ENCODE measurements at places on chromosomes 3 and 15.
A peak's percentile ranks its signal among the peaks of the same experiment; 100 is the strongest.

- H3K27me3 ChIP-seq: no peaks in the 10 kb centered on the region
- H3K27ac ChIP-seq: no peak overlapping the region
- H3K4me1 ChIP-seq: no peaks in the 10 kb centered on the region
- no peak for DNase-seq
These were observed 57.6 kb downstream of the CLDN11 start for GRCh38 chr3:170476291-170476690.

DNA sequence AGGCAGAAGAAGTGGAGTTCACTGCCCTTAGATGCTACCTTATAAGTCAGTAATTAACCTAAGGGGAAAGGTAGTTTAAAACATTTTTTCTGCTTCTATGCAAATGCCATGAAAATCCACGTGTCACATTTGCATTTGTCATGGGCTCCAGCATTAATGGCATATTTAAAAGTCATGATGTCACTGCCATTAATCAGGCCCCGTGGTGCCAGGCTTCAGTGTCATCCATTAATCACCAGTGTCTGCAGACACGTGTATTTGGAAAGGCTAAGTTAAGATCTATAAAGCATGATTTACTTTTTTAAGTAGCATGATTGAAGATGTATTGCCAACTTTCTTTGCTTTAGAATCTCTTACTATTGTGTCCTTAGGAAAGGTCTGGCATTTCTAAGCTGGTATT, 857.8 kb downstream of the TUSC7 start:
- no peak overlapping the region for H3K27ac ChIP-seq
- DNase-seq: no peak
- H3K4me1 ChIP-seq: no peaks in the 10 kb centered on the region

GRCh38 chr3:184568924-184569829, 7.6 kb downstream of the EPHB3 start:
- peak; percentile 93 for DNase-seq
- H3K27ac ChIP-seq: peak overlapping the region; percentile 93
- peaks cover 65% of the 10 kb centered on the region for H3K4me1 ChIP-seq
- H3K27me3 ChIP-seq: no peaks in the 10 kb centered on the region
- H3K36me3 ChIP-seq: peaks cover 15% of the 10 kb centered on the region

- H3K27me3 ChIP-seq: peaks cover 7% of the 10 kb centered on the region
- H3K27ac ChIP-seq: no peak overlapping the region
- DNase-seq: no peak
- H3K4me3 ChIP-seq: no peak overlapping the region
These were observed 30.9 kb downstream of the NRG4 start for GRCh38 chr15:75981149-75981815.

GRCh38 chr15:77168141-77168540, 97.2 kb upstream of the TSPAN3 start:
- no peak overlapping the region for H3K4me3 ChIP-seq
- H3K27me3 ChIP-seq: no peaks in the 10 kb centered on the region
- no peak for DNase-seq

- no peak overlapping the region for H3K4me3 ChIP-seq
- no peaks in the 10 kb centered on the region for H3K36me3 ChIP-seq
- no peaks in the 10 kb centered on the region for H3K27me3 ChIP-seq
- H3K4me1 ChIP-seq: peaks cover 8% of the 10 kb centered on the region
These were observed 286.6 kb downstream of the ZBTB20 start for GRCh38 chr3:114860531-114860930.

DNA sequence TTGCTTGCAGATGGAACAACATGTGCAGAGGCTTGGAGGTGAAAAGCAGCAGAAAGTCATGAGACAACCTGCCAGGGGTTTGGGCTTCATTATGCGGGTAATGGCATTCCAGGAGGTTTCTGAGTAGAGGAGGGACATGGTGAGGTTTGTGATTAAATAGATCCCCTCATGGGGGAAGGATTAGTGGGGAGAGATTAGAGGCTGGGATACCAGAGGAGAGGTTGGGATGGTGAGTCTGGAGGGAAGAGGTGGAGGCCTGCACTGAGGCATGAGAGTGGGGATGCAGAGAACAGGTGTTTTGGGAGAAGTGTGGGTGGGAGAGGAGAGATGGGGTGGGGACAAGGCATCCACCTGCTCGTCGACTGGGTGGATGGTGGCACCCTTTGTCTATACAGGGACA, 6.8 kb upstream of the IQSEC1 start:
- H3K4me1 ChIP-seq: peaks cover 39% of the 10 kb centered on the region
- H3K27me3 ChIP-seq: peaks cover 19% of the 10 kb centered on the region
- H3K27ac ChIP-seq: no peak overlapping the region
- no peaks in the 10 kb centered on the region for H3K36me3 ChIP-seq

DNA sequence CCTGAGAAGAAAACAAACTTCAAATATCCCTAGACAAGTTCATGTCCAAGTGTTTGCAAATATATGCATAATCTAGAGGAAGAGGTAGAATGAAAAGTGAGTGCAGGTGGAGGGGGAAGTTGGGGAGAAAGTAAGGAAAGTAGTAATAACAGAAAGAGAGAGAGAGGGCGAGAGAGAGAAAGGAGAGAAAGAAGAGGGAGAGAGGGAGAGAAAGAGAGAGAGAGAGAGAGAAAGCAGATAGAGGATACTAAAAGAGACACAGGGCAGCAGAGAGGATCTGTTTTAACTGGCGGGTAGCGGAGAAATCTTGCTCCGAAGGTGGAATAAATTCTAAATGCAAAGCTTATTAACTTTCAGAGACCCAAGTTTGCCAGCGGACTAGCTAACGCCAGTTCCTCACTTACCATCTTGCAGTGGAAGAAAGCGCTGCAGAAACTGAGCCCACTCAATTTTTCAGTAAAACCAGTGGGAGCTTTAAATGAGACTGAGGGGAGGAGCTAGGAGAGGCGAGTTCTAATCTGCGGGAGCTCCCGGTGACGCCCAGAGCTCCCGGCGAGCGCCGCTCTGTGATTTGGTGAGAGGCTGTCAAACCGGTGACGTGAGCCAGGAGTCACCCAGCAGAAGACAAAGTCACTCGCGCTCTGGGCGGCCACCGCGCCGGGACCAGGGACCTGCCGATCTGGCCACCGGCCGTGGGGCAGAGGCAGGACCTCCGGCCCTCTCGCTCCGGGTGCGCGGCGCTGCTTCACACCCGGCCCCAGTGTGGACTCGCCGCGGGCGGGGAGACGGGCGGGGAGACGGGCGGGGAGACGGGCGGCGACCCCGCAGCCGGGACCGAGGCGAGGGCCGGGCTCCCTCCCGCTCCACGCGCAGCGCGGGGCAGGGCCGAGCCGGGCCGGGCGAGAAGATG, at the start of gene GMNC:
Gene GMNC, minus strand, starts transcription at position 486 of the 910 bp plus-strand sequence. Its CDS starts 79 bp downstream, at position 407.
- no peaks in the 10 kb centered on the region for H3K27me3 ChIP-seq
- peaks cover 13% of the 10 kb centered on the region for H3K4me1 ChIP-seq
- peak within 1 kb of the TSS; percentile 81 for H3K4me3 ChIP-seq

DNA sequence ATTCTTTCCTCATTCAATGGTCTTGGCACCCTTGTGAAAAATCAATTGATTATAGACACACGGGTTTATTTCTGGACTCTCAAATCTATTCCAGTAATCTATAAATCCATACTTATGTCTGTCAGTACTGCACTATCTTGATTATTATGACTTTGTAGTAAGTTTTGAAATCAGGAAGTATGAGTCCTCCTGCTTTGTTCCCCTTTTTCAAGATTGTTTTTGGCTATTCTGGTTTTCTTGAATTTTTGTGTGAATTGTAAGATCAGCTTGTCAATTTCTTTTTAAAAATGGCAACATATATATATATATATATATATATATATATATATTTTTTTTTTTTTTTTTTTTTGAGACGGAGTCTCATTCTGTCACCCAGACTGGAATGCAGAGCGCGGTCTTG, 32.3 kb upstream of the CFAP20DC start:
- no peaks in the 10 kb centered on the region for H3K4me1 ChIP-seq
- H3K27me3 ChIP-seq: no peaks in the 10 kb centered on the region
- H3K36me3 ChIP-seq: no peaks in the 10 kb centered on the region
- DNase-seq: no peak

DNA sequence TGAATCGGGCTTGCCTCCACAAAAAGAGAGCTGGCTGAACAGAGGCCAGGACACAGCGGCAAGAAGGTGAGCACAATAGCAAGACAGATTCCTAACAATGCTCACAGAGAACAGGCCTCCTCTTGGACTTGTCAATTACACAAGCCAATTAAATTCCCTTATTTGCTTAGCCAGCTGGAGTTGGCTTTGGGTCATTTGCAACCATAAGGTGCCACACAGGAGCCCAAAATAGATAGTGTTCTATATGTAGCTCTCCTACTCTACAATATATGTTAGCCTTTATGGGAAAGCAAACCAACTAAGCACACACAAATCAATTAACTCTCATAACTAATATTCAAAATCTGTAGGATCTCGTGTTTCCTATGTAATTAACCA, 335.6 kb downstream of the FOXP1 start:
- H3K36me3 ChIP-seq: no peaks in the 10 kb centered on the region
- H3K4me1 ChIP-seq: peaks cover 6% of the 10 kb centered on the region
- no peak for DNase-seq
- no peak overlapping the region for H3K27ac ChIP-seq
- no peaks in the 10 kb centered on the region for H3K27me3 ChIP-seq

DNA sequence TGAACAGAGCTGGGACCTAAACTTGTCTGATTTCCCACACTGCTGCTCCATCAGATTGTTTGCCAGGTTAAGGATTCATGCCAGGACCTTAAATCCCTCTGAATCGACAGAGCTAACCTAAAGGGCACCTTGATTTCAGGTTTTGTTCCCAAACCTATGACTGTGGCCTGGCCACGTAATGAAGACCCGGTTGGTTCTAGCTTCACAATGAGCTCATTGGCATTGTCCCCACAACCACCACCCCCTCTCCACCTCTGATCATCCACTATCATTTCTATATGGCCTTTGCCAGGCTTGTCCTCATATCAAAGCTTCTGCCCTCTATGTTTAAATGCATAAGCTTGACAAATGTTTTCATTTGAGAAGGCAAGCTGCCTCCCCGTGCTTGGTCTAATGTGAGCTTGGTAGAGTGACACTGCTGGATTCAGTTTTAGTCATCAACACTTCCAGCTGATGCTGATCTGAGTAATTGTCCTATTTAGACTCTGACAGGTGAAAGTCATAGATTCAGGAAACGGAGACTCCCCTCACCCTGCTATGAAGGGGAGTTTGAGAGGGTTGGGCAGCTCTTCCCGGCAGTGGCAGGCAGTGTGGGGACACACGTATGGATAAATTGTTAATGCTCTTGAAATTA, 407.1 kb upstream of the CFAP20DC start:
- H3K4me3 ChIP-seq: no peak overlapping the region
- no peaks in the 10 kb centered on the region for H3K27me3 ChIP-seq
- no peaks in the 10 kb centered on the region for H3K36me3 ChIP-seq

- H3K36me3 ChIP-seq: peaks cover under 1% of the 10 kb centered on the region
- no peak overlapping the region for H3K27ac ChIP-seq
- no peak overlapping the region for H3K4me3 ChIP-seq
- H3K27me3 ChIP-seq: no peaks in the 10 kb centered on the region
These were observed 17.8 kb downstream of the ZNF35 start for GRCh38 chr3:44666346-44666745.

DNA sequence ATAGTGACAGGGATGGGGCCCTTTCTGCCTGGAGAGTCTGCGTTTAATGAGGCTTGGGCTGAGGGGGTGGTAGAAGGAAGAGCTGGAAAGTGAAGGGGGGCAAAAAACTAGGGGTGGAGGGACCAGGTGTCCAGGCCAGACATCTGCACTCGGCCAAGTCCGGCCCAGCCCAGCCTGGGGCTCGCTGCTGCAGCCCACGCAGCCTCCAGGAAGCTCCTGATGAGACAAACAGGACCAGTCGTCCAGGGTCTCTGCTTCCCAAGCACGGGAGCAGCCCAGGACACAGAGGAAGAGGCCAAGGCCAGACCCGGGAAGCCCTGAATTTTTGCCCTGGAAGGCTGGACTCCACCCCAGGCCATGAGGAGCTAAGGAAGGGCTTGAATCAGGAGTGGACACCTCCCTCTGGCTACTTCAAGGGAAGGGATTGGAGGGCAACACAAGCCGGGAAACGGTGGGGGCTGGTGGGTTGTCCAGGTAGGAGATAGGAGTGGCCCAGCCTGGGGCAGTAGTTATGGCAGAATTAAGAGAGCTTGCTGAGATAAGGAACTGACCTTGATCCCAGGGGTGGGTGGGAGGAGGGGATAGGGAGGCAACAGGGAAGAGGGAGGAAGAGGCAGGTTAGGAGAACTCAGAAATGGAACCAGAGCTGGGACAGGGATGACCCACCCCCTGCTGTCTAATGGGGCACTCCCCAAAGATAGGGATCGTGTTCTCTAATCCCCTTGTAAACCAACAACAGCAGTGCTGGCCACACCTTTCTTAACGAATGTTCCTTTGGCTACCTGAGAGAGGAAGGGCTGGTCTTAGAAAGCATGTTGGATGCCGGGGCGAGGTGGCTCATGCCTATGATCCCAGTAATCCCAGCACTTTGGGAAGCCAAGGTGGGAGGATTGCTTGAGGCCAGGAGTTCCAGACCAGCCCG, 89.5 kb downstream of the ANP32A start:
- no peak overlapping the region for H3K27ac ChIP-seq
- DNase-seq: no peak
- no peak overlapping the region for H3K4me3 ChIP-seq
- no peaks in the 10 kb centered on the region for H3K36me3 ChIP-seq
- no peaks in the 10 kb centered on the region for H3K4me1 ChIP-seq
- H3K27me3 ChIP-seq: no peaks in the 10 kb centered on the region

DNA sequence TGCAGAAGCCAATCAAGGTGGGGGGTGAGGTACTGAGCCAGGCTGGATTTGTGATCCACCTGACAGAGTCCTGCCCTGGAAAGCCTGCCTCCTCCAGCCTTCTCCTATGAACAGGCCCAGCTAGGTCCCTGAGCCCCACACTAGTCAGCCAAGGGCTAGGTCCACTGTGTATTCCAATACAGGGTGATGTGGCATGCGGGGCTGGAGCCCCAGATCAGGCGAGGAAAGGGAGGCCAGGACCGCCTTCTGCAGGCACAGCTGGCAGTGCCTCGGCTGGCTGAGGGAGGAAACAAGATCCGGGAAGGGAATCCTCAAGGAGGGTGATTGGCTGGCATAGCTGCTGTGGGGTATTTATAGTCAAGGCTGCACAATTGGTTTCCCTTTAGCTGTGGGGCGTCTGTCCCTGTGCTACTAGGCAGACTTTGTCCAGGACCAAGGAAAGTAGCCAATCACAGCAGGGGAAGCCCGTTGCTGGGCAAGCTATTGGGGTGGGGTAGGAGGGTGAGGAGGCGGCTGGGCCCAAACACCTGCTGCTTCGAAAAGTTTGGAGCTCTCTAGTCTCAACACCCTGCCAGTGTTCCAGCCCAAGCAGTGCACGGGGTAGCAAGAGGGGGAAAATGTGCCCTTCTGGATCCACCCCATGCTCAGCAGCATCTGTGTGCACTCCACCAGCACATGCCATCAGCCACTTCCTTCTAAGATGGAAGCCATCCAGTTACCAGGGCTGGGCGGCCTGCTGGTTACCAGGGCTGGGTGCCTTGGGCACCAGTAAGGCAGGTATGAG, 5.9 kb downstream of the KY start:
- H3K36me3 ChIP-seq: no peaks in the 10 kb centered on the region
- H3K4me3 ChIP-seq: no peak overlapping the region
- no peak overlapping the region for H3K27ac ChIP-seq
- H3K27me3 ChIP-seq: no peaks in the 10 kb centered on the region
- no peak for DNase-seq

DNA sequence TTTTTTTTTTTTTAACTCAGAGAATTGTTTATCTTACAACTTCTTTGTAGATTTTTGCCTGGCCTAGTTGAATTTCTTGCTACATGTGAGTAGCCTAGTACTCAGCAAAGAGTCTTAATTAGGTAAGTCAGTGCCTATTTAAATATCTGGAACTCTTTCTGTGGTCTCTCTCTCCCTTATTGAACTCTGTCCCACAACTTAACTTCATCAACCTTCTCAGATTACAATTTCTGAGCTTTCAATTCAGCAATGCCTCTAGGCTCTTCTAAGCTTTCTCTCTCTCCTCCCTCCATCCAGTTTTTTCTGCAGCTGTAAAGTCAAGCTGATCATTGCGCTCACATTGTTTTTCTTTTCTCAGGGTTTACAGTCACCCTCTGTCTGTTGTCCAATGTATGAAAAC, 517.6 kb upstream of the ROBO1 start:
- DNase-seq: no peak
- no peak overlapping the region for H3K4me3 ChIP-seq
- no peak overlapping the region for H3K27ac ChIP-seq
- H3K27me3 ChIP-seq: no peaks in the 10 kb centered on the region
- H3K4me1 ChIP-seq: no peaks in the 10 kb centered on the region
